ENCODE measurements at places on chromosomes 4 and X.

GRCh38 chrX:74593593-74593992 is 20.8 kb downstream of the RLIM start:
- no peak for DNase-seq

DNA sequence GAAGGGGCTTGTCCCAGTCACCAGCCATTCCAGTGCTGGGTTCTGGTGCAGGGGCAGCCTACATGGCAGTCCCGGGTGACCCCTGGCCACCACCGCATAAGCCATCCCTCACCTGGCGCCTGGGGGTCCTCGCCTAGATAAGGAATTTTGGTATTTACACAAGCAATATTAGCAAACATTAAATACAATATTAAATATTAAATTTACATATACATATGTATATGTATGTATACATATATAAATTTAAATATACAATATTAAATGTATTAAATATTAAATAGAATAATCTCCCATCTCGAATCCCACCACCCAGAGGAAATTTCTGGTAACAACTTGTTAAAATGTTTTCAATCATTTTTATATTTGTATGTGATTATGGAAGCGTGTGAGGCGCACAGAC is 104.6 kb upstream of the AFAP1 start:
- DNase-seq = no peak

DNA sequence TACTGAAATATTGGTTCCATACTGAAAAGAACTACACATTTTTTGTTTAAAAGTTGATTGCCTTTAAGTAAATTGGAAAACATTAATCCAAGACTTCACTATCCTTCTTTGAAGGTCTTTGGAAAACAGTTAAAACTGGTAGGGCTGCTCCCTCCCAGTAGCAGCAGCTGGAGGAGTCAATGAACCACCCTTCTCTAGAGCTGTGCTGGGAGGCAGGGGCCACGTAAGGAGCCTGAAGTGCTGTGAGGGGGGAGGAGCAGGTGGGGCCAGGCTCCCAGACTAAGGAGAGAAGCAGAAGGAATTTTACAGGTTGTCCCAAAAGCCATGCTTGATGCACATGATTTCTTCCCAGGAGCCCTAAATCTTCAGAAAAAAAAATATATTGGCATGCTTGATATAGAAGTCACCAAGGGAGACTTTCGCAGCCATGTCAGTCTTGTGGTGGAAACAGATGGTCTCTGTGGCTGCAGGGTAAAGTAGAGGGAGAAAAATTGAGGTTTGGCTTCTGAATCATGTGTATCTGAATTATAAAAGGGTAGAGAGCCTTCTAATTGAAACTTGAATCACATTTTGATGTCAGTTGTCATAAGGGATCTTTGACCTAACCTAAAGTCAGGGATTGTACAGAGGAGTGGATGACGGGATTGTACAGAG is 673.2 kb upstream of the FRG1 start:
- DNase-seq = no peak

GRCh38 chr4:41257257-41257901 is 651 bp downstream of the UCHL1 start:
- no peak for DNase-seq

DNA sequence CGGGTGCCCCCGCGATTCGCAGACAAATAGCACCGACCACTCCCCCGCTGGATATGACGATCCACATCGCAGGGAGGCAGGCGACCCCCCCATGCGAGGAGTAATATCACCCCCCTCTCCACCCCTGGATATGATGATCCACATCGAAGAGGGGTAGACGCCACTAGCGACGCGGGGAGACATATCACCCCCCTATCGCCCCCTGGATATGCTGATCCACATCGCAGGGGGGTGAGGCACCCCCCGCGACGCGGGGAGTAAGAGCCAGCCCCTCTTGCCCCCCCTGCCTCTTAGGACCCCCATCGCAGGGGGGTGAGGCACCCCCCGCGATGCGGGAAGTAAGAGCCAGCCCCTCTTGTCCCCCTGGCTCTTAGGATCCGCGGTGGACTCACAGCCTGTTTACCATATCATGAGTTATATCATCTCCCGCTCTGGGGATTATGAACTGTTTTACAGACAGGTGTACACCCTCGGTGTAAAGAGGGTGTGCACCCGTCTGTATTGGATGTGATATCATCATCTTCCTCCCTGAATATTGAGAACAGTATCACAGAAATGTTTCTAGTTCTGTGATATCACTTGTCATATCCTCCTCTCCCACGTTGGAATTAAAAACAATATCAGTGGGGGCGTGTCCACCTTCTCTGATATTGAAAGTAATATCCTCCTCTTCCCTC is 22.7 kb upstream of the DRD5 start:
- DNase-seq = no peak

DNA sequence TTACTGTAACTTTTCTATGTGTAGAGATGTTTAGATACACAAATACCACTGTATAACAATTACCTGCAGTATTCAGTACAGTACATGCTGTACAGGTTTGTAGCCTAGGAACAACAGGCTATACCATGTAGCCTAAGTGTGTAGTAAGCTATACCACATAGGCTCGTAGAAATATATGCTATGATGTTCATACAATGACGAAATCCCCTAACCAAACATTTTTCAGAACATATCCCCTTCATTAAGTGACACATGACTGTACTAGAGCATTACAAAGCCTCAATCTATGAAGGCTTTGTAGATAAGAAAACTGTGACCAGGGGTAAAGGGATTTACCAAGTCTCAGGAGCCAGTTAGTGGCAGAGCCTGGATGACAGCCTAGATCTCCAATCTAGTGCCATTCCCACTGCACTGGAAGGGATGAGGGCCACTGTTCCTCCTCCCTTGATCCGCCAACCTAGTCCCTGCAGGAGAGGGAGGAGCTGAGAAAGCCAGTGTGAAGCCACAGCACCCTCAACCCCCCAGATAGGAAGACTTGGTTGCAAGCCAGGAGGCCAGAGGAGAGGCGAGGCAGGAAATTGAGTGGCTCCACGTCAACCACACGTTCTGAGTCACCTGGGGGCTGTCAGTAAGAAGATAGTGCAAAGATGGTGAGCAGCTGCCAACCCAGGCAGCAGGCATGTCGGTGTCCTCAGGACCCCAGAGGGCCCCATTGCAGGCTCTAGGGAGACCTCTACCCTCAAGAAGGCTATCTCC is 227.7 kb downstream of the BCOR start:
- DNase-seq = no peak

DNA sequence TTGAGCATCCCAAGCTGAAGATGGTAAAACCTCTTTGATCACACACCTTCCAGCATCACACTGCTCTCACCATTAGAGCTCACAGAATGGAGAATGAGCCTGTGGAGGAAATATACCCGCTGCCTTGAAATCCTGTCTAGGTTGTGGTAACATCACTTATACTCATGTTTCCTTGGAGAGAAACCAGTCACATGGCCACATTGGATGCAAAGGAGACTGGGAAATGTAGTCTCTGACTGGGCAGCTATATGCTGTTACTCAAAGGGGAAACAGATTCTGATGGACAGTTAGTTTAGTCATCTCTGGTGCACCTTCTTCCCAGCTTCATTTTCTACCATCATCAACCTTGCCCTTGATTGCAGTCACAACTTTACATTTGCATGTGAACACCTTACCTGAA is 286.3 kb downstream of the ANKRD50 start:
- DNase-seq = no peak

- no peak for DNase-seq
These were observed 68.2 kb downstream of the CRLF2 start for GRCh38 chrX:1144293-1144692.

DNA sequence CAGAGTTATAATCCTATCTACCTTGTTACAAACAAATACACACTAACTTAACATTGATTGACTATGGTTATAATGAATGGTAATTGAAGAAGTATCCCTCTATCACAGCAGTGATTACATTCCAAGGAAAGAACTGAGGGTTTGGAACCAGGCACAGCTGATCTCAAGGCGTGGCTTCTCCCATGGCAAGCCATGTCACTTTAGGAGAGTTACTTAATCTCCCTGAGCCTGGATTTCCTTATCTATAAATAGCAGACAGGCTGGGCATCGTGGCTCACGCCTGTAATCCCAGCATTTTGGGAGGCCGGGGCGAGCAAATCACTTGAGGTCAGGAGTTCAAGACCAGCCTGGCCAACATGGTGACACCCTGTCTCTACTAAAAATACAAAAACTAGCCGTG is 25.6 kb downstream of the SORBS2 start:
- DNase-seq = no peak

DNA sequence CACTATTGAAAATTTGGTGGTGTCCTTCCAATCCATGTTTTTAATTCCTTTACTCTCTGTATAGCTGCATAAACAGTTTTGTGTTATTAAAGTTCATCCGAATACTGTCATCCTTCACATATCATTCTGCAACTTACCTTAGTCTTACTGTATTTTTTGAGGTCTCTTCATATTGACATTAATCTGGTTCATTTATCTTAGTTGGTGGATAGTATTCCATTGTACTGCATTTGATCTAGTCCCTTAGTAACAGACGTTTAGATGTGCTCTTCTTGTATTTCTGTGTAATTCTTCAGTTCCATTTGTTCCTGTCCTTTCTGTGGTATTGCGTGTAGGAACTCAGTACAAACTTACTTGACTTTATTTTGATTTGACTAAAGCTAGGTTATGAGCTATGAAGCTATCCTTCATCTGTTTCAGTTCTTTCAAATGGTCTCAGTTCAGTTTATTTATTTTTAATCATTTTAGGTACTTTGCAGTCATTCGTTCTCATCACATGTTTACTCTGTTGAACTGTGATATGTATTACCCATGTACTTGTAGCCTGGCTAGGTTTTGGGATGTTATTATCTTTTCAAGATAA is 41.3 kb downstream of the RAPGEF2 start:
- no peak for DNase-seq

DNA sequence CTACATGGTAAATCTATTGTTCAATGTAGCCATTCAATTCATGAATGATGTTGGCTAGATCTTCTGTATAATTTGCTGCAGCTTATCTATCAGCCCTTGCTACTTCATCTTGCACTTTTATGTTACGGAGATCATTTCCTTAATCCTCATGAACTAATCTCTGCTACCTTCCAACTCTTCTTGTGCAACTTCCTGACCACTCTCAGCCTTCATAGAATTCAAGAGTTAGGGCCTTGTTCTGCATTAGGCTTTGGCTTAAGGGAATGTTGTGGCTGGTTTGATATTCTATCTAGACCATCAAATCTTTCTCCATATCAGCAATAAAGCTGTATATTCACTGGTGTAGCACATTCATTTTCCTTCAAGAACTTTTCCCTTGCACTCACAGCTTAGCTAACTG is 36.7 kb upstream of the MAP9 start:
- DNase-seq = no peak

DNA sequence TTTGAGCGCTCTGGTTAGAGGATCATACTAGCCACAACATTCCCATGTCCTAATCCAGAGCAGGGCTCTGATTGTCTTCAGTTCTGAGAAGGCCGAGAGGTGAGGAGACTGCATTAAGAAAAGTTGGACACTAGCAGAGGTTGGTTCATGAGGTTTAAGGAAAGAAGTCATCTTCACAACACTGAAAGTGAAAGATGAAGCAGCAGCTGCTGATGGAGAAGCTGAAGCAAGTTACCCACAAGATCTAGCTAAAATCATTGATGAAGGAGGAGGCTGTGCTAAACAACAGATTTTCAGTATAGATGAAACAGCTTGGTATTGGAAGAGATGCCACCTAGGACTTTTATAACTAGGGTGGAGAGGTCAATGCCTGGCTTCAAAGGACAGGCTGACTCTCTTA is 36.8 kb downstream of the RAP1GDS1 start:
- DNase-seq = no peak

GRCh38 chr4:71206763-71207162 is 132.1 kb upstream of the SLC4A4 start:
- no peak for DNase-seq

DNA sequence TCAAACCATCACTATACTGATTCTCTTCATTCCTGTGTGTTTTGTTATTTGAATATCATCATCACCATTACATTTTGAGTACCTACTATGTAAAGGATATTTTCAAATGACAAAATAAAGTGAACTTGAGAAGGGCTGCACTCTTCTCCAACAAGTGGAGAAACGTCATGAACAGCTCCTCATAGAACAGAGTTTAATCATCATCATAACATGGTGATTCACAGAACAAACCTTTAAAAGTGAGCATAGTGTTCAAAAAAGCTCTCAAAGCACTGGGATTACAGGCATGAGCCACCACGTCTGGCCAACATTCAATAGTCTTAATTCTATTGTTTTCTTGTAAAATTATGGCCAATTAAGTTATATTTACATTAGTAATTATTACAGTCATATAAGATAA is 993.9 kb downstream of the PDHA2 start:
- no peak for DNase-seq

DNA sequence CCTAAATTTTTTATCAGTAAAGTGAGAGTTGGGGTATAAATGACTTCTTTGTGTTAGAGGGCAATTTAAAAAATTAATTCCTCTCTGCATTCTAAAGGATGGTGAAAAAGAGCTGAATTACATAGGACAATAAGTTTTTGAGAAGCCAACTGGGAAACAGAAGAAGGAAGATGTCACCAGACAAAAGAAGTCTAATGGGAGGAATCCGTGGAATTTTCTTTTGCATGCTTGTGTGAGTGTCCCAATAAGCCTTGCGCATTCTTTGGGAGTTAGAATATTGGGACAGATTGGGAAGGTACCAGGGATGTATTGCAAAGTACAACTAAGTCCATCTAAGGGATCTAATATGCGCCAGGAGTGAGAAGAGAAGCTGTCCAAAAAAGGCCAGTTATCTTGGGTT is 35.1 kb upstream of the NR3C2 start:
- no peak for DNase-seq

DNA sequence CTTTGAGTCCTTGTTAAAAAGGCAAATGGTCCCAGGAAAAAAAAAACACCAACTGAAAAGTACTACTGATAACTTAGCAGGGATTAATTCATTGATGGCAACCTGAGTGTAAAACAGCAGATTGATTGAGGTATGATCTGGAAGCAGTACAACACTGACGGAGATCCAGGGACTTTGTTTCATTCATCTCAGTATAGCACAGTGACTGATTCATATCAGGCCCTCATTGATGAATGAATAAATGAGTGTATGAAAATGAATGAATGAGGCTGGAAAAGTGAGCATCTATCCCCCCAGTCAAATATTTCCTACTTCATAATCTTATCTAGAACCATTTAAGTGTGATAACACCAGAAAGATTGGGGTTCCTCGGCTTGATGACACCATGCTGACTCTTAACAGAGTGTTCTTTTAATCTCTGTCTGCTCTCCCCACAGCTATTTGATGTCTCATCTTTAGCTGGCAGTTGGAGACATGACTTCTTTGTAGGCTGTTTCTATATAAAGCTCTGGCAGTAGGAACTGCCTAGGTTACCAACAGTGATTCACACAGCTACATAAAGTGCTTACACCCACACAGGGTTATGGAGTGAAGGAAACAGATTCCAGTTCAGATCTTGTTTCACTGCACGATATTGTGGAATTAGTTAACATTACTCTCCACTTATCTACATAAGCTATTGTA is 18.6 kb upstream of the RNF128 start:
- DNase-seq = peak; percentile 66

All from keratinocyte (primary cell).